NCI-H1417 treated with DMSO at 0.1 percent for 48 hours (cell line): ENCODE measurements at places on chromosomes 12 and 14.
A peak's percentile ranks its signal among the peaks of the same experiment; 100 is the strongest.

- DNase-seq, result no peak
These were observed 185.8 kb downstream of the SLC6A15 start for GRCh38 chr12:84726780-84727179.

- DNase-seq, result peak; percentile 58
These were observed 64.9 kb downstream of the MIPOL1 start for GRCh38 chr14:37262649-37263048.

DNA sequence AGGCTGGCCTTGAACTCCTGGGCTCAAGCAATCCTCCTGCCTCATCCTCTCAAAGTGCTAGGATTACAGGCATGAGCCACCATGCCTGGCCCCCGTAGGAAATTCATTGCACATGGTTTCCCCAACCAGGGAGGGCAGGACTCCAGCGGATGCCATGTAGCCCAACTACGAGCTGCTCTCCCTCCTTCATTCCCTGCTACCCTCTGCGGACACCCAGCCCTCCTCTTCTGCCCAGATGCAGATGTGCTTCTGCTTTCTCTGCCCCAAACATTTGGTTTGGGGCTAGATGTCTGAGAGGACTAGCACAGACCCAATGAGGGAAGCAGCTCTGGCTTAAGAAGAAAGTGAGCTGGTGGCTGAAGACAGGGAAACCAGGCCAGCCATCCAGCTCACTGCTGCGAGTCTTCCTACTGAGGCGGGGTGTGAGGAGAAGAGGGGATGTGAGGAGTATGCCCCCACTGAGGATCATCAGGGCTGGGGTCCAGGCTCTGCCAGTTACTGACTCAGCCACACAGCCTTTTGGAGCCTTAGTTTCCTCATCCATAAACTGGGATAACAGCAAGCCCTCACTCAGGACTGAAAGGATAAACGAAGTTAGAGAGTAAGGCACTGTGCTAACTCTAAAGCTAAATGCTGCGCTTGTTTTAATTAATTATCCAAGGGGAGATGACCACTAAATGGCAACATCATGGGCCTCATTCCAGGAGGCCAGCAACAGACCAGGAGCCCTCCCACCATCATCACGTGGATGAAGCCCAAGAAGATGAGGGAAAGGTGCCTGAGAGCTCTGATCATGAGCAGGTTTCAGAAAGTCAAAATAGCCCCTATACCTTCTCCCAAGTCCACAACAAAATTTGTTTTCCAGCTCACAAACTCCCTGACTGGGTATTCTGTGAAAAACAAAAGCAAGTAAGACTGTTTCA lies 10.9 kb downstream of the CTDSP2 start:
- DNase-seq, result no peak

DNA sequence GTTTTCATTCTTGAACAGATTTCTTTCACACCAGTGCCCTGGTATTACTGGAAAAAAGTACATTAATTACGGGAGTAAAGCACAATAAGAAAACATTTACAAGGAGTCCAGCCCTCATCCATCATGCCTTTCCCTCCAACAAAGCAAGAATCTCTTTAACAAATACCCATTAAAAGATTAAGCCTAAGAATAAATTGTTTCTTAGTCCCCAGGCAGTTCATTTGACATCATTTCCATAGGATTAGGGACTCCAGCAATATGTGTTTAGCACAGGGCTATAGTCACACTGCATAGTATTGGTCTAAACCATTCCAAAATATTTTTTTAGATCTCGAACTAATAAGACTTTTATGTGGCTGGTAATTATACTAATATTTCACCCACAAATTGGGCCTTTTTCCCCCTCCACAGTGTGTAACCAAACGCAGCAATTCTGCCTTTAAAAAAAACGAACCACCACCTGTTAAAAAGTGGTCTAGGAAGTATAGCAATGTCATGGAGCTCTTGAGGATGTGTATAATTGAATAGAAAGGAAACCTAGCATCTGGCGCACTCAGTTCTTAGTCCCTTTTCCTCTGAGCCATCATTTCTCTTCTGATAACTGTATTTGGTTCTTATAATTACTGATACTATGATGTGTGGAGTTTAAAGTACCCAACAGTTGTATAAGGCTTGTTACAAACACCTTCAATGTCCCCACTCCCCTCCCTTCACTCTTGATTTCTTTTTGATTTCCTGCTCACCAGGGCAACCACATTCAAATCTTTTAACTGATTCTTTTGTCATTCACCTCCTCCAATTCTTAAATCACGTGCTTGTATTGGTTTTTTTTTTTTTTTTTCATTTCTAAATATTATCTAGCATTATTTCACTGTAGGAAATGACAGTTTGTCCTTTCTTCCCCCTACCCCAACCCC lies 138.7 kb downstream of the ETV6 start:
- no peak for DNase-seq

GRCh38 chr12:68306564-68306963 lies 25.6 kb downstream of the MDM1 start:
- DNase-seq, result no peak

DNA sequence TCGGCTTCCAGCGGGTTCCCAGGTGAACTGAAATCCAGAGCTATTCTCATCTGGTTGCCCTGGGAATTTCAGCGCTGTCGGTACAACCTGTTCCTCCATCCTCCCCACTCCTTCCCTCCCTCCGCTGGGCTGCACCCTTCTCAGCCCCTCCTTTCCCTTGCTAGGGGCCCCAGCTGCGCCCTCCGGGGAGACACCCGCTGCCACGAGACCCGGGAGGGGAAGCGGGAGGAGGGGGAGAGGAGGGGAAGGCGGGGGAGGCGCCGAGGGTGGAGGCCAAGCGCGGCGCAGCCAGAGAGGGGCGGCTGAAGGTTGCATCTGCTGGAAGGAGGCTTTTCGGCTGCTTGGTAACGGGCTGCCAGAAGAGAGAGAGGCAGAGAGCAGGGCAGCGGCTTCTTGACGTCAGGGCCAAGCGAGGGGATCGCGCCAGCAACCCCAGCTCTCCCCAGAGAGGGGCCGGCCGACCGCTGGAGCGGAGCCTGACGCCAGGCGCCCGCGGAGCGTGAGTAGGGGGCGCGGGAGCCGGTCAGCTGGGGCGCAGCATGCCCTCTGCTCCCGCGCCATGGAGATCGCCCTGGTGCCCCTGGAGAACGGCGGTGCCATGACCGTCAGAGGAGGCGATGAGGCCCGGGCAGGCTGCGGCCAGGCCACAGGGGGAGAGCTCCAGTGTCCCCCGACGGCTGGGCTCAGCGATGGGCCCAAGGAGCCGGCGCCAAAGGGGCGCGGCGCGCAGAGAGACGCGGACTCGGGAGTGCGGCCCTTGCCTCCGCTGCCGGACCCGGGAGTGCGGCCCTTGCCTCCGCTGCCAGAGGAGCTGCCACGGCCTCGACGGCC lies at the start of gene KCNA5:
KCNA5 (plus strand) TSS at position 291 of the 831 bp plus-strand sequence; CDS start at position 560, 269 bp downstream.
- peak; percentile 17 for DNase-seq

- no peak for DNase-seq
These were observed 112.7 kb upstream of the FUT8 start for GRCh38 chr14:65299826-65300225.

GRCh38 chr12:106871477-106871876 lies 84.2 kb upstream of the TMEM263 start:
- DNase-seq, result no peak

DNA sequence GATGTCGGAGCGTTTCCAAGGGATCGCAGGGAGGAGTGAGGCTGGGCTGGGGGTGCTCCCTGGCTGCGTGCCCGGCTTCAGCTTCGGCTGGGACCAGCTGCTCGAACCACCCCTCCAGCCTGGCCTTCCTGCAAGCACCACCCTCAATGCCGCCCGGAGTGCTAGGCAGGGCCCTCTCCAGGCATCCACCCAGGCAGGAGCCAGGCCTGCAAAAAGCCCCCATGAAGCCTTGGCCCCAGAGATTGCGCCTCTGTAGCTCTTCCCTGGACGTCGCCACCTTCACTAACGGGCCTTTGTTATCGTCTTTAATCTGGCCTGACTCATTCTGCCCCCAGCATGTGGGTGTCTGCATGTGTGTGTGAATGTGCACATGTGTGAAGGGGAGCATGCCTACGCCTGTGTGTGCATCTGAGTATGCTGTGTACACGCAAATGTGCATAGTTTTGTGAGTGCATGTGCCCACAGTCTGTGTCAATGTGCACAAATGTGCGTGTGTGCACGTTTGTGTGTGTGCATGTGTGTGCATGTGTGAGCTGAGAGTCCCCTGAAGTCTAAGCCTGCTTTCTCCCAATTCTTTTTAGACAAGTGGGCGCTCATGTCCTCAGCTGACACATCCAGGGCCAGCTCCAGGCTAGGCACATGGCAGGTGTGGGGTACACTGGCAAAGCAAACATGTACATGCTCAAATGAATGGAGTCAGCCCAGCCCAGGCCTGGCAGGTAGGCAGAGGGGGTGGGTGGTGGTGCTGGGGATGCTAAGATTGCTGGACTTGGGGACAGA lies 195.4 kb upstream of the C14orf180 start:
- no peak for DNase-seq

GRCh38 chr14:63453443-63453936 lies 89.7 kb downstream of the PPP2R5E start:
- no peak for DNase-seq

GRCh38 chr14:54189748-54190354 lies 207.0 kb upstream of the CDKN3 start:
- DNase-seq, result no peak

- no peak for DNase-seq
These were observed 35.5 kb downstream of the MAPK1IP1L start for GRCh38 chr14:55086938-55087337.

DNA sequence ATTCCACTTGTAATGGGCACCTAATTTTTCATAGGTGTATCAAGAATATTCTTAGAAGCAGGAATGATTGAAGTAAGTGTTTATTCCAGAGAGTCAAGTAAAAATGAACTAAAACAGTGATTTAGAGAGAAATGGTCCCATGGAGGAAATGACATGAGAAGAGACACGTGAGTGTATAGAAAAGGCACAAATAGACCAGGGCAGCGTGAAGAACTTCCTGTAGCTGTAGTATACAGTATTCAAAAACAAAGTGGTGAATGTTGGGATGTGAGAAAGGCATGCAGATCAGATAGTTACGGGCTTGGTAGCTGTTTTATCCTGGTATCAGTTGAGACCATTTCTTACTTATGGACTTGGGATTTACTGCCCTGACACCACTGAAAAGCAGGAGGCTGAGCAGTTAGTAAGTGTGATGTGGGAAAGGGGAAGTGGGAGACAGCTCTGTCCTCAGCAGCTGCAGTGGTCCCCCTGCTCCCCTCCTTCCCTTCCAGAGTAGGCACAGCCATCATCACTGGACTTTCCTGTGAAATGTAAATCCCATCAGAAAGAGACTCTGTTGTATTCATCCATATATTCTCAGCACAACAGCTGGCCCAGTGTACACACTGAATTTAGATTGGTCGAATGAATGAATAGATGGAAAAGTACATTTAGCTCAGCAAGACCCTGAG lies 16.8 kb upstream of the TESPA1 start:
- no peak for DNase-seq

DNA sequence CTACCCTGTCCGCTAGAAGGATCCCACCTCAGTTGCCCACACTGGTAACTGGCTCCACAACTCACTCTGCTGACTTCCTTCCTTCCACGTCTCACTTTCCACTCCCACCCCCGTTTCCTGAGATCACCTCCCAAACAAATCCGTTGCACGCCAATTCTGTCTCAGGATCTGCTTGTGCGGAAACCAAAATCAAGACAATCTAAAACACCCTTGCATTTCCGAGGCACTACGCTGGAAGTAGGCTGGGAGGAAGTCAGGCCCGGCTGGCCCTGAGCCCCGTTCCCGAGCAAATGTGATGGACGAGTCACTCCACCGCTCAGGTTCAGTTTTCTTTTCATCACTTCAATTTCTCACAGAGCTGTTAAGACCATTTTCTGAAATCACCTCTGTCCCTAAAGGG lies 23.1 kb downstream of the ABCB9 start:
- DNase-seq, result no peak

DNA sequence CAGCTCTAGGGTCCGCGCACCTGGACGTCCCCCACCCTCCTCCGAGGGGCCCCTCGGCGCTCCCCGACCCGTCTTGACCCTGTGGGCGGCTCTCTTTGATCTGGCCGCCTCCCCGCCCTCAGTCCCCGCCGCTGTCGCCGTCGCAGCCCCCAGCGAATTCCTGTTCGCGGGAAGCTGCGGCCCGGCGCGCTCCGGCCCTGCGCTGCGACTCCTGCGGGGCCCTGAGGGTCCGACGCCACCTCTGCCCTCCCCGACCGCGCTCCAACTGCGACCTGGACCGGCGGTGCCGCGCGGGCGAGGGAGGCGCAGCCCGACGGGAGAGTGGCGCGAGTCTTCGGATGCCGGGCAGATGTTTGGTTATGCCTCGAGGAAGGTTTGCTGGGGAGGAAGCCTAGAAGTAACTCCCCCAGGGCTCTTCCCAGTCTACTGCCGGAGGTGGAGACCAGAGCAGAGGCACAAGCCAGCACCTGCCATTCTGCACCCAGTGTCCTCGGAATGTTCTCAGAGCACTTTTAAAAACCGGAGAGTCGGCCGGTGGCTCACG lies 440 bp upstream of the ISM2 start:
- no peak for DNase-seq

DNA sequence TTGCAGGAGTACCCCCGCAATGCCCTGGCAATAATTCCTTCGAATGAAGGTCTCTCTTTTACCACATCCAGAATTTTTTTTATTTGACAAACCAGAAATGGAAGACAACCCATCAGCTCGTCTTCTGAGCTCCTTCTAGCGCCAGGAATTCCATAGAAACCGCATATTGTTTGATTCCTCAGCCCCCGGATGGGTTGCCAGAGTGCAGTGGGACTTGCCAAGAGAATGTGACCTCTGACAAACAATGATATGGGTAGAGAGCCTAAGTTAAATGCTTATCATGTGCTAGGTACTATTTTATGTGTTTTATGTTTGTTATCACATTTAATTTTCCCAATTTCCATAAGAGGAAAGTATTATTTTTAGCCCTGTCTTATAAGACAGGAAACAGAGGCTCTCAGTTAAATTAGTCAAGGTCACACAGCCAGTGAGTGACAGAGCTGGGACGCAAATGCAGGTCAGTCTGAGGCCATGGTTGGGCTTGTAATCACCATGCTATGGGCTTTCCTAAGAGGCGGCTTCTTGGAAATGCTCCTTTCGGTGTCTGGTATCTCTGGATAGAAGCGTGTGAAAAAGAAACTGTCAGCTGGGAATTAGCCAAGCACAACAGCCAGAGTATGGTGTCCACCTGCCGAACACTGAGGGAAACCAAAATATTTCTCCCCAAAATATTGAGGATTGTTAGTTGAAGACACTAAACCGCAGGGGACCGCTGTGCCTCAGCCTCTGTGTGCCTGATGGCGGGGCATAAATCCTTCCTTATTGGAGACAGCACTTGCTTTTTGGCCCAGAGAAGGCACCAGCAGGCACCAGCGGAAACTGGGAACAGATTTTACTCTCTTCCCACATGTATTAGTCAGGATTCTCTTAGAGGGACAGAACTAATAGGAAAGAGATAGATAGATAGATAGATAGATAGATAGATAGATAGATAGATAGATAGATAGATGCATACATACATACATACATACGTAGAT lies 29.4 kb upstream of the ETFBKMT start:
- no peak for DNase-seq
